ENCODE measurements at places on chromosomes 1 and 21.

DNA sequence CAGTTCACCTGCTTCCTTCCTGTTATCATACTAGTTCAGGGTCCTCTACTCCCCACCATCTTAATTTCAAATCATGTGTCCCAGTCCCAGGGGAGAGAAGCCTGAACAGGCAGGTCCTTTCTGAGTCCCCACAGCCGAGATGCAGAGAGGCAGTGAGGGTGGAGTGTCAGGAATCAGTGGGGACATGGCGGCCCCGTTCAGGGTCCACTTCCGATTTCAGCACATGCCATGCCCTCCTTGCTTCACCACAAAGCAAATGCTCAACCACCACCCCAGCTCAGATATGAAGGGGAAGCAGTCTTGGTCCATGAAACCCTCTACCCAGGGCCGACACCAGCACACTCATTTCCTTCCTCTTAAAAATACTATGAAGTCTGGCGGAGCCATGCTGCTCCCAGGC lies 5.2 kb upstream of the SEMA4A start:
- ATAC-seq, result peak; percentile 67

GRCh38 chr1:116130356-116130755 lies 19.2 kb downstream of the MAB21L3 start:
- no peak for ATAC-seq

- no peak for ATAC-seq
These were observed 30.1 kb downstream of the SGIP1 start for GRCh38 chr1:66563941-66564630.

- no peak for ATAC-seq
These were observed 32.9 kb upstream of the TTLL7 start for GRCh38 chr1:84031802-84032327.

- ATAC-seq, result no peak
These were observed 42.8 kb downstream of the RCSD1 start for GRCh38 chr1:167672831-167673230.

DNA sequence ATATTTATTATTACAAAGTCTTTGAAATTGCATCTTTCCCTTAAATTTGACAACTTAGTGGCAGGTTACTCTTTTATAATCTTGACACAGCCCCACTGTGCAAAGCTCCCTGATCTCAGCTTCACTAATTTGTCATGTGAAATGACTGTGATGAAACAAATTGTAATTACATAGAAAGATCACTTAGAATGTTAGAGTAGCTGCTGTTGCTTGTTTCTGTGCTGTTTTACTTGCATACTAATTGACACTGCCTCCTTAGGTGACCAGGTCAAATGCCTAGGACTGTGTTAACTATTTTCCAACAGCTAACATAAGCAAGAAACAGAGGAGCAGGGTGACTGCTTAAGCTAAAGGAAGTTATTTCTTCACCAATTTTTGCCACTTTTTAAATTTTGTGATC lies 211.3 kb downstream of the ZNF326 start:
- ATAC-seq, result no peak

DNA sequence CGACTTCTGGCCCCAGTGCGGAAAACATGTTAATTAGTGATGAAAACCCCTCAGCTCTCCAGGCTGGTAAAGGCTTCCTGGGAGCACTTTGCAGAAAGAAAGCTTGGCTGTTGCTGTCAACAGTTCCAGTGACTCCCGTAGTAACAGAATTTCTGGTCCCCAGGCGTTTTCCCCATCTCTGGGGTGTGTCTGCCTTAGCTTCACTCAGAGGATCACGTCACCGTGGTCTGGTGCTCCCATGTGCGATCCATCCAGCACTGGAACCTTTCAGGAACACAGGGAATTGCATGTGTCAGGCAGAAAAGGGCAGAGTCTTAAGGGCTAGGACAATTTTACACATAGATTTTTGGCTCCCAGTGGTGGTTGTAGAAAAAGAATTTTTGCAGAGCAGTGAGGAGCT lies 470.4 kb upstream of the USP24 start:
- no peak for ATAC-seq

DNA sequence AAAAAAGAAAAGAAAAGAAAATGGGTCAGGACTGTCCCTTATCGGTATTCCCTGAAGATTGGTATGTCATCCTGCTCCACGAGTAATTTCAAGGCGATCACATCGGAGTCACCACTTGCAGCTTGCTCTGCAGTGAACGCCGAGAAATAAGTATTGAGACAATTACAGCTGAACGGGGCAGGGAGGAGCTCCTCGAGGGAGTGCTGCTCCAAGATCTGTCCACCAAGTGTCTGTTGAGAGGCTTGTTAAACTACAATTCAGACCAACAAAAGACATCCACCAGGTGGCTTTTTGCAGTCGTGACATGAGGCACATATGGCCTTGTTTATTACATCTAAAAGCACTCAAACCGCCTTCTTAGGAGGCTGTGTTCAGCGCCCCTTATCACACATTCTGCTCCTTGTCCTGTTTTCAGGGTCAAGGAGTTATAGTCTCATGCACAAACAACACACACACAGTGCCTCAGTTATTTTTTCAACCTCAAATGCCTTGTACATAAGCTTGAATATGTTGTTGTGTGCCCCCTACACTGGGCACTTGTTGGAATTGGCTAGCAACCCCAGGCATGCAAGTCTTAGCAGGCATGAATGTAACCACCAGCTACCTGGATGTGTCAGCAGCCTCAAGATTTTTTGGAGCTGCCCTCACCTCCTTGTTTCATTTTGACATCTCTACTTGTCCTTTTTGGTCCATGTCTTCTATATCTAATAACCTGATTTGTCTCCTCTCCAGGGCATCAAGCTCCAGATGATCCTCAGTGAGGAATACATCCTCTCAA lies 13.0 kb upstream of the CD48 start:
- no peak for ATAC-seq

- no peak for ATAC-seq
These were observed 68.9 kb downstream of the NRIP1 start for GRCh38 chr21:14995695-14996490.

GRCh38 chr1:29133861-29134694 lies 10.4 kb upstream of the TMEM200B start:
- ATAC-seq, result peak; percentile 44

- no peak for ATAC-seq
These were observed 1.8 kb upstream of the DMBX1 start for GRCh38 chr1:46487818-46488218.

GRCh38 chr1:184329245-184329953 lies 57.4 kb upstream of the C1orf21 start:
- ATAC-seq, result no peak

DNA sequence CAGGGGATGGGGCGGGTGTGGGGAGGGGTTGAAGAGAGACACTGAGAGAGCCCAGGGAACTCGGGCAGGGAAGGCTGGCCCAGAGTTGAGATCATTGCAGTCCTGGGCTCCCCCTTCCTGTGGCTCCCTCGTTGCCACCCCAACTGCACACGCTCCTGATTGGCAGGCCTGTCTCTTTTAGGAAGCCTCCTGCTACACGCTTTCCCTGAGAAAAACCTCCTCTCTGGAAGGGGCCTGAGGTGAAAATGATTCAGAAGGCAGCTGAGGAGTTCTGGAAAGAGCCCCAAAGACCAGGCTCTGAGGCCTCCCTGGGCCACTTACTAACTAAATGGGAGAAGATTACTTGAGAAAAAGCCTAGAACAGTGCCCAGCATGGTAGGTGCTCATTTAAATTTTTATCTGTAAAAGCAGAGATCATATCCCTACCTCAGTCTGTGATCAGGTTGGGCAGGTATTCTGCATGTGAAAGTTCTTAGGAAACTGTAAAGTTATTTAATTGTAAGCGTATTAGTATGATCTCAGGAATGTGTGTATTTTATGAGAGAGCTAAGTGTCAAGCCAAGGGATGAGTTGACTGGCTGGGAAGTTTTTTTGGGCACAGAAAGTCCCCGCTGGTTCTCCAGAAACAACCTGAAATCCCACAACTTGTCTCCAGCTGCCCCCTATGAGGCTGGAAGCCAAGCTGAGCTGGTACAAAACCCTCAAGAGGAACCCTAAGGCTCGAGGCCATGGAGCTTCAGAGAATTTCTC lies 65.2 kb upstream of the EPS8L3 start:
- no peak for ATAC-seq

GRCh38 chr1:54685335-54685905 lies 30.2 kb upstream of the TTC4 start:
- no peak for ATAC-seq

GRCh38 chr1:77342745-77343144 lies 60.9 kb downstream of the AK5 start:
- ATAC-seq, result no peak

GRCh38 chr21:29145852-29146453 lies 15.5 kb downstream of the MAP3K7CL start:
- no peak for ATAC-seq

DNA sequence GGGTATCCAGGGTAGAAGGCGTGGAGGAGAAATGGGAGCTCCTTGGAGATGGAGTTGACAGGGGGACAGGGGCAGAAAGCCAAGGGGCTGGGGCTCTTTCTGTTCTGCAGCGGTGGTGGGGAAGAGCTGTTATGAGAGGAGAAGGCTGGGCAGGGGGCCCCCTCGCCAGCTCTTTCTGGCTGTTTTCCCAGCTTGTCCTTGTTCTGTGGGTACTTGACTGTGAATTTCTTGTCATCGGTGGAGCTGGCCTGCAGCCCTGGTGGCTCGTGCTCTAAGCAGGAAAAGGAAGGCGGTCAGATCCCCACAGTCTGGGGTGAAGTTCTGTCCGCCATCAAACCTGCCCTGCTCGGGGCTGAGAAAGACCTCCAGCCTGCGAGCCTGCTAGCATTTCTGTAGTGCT lies 7.6 kb downstream of the ZNF683 start:
- no peak for ATAC-seq

GRCh38 chr21:34596561-34597271 lies 18.2 kb downstream of the RCAN1 start:
- ATAC-seq, result no peak

DNA sequence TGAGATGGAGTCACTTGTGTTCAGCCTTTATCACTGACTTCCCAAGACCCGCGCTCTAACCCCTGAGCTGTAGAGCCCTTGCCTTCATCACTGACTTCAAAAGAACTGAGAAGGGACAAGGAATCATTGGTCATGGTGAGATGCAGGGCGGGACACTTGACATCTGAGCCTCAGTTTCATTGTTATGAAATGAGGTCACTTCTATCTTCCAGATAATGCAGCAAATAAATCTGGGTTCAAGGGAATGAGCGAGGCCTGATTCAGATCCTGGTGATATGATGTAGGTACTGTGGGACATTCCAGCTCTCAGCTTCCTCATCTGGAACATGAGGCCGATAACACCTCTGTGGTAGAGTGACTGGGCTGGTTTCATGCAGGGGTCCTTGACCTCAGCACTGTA lies 13.8 kb downstream of the KAZN start:
- ATAC-seq, result no peak

DNA sequence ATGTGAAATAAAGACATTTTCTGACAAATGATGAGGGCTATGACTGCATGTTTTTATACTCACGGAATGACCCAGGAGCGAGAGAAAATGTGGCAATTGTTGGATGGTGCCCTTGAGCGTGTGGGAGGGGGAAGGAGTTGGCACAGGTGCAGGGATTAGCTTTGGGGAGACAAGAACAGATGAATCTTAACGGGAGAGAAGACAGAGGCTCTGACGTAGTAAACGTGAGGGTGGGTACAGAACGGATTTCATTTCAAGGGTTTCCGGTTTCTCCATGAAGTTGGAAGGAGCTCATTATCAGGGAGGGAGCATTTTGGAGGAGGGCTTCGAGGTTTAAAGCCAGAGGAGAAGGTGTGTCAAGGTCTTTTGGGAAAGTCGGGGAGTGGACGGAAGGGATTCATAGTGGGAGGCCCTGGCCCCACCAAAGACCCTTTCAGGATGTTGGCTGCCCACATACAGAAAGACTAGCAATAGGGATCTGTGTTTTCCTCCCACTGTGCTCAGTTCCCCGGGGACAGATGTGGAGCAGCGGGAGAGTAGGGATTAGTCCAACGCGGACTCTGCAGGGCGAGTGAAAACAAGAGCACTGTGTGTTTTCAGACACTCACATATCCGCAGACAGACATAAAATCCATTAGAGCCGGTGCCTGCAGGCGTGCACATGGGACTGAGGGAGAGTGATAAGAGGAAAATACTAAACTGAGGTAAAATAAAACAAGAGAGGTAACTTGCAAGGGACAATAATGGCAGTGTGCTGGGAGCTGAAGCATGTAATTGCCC lies 584.1 kb downstream of the AJAP1 start:
- no peak for ATAC-seq

DNA sequence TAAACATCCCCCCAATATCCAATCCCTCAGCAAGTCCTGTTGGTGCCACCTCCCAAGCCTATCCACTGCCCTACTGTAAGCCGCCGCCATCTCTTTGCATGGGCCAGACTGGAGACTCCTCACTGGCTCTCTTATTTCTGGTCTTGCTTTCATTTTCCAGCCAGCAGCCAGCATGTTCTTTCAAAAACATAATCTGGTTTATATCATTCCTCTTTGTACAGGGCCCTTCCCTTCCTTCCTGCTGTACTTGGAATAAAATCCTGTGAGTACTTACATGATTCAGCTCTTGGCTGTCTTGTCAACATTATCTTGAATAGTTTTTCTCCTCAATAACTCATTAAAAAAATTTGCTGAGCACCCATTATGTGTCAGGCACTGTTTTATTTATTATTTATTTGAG lies 28.2 kb downstream of the TLR5 start:
- ATAC-seq, result no peak

DNA sequence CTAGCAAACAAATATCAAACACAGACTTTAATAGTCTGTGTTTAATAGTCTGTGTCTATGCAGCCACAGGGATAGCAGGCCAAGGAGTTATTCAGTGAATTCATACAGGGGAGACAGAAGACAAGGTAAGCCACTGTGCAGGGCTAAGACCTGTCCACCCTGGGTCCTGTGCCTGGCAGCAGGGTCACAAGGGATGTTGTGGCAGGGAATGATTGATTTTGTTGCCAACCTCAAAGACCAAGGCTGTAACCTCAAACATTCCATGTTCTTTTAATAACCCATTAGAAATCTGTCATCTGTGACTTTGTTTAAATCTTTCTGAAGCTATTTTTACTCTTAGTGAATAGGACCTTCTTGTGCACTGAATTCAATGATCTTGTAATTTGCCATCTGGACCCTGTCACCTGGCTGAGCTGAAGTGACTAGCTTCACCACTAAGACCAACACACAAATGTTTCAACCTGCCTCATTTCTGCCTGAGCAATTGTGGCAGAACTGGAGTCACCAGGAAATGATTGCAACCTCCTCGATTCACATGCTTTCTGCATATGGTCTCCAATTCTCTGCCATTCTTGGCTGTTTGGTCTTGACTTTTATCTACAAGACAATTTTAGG lies 154.2 kb downstream of the ASTN1 start:
- no peak for ATAC-seq

- no peak for ATAC-seq
These were observed 51.4 kb downstream of the PTBP2 start for GRCh38 chr1:96772972-96773371.

GRCh38 chr1:93556291-93556690 lies 108.4 kb downstream of the FNBP1L start:
- no peak for ATAC-seq

GRCh38 chr1:240258910-240259309 lies 167.2 kb downstream of the FMN2 start:
- ATAC-seq, result no peak

GRCh38 chr1:44044071-44044801 lies 13.0 kb upstream of the SLC6A9 start:
- no peak for ATAC-seq

All from stimulated activated memory B cell treated with anti-CD40 and anti-IgM and Interleukin-4, amounts not matched to agents 10 μg/mL and 1 μg/mL and 100 μg/mL, for 72 hours (primary cell).